NCI-H526 (cell line): ENCODE measurements at places on chromosomes 2 and 18.
A peak's percentile ranks its signal among the peaks of the same experiment; 100 is the strongest.

GRCh38 chr2:180609626-180610340, 370.6 kb upstream of the UBE2E3 start:
- DNase-seq, result no peak

GRCh38 chr2:104371087-104371781, 482.7 kb upstream of the POU3F3 start:
- no peak for DNase-seq

GRCh38 chr2:42545023-42545721, 23.3 kb upstream of the MTA3 start:
- no peak for DNase-seq

GRCh38 chr2:121095257-121096080, 189.5 kb downstream of the TFCP2L1 start:
- DNase-seq, result peak; percentile 88

DNA sequence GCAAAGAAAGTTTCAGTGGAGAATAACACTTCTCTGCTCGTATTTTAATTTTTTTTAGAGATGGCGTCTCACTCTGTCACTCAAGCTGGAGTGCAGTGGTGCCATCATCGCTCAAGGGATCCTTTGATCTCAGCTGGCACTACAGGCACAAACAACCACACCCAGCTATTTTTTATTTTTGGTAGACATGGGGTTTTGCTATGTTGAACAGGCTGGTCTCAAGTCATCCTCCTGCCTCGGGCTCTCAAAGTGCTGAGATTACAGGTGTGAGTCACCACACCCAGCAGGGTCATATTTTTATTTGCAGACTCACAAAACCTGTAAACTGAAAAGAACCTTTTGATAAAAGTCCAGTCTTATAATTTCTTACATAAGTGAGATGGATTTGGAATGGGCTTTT, 2.6 kb downstream of the TRAK2 start:
- no peak for DNase-seq

- peak; percentile 12 for DNase-seq
Observed at GRCh38 chr18:13267431-13267873, 48.9 kb downstream of the LDLRAD4 start.

- no peak for DNase-seq
Observed at GRCh38 chr2:149858901-149859634, 271.5 kb upstream of the MMADHC start.

GRCh38 chr18:56402872-56403516, 235.4 kb downstream of the TXNL1 start:
- DNase-seq, result no peak
